ENCODE measurements at places on chromosomes 4 and X. TPM values are rescaled to one million over a fixed set of nuclear protein-coding genes. Genes with fewer than 3 reads are reported as not detected.

The CCDC149 gene
- 1.5 TPM for total RNA-seq

The CT45A5 gene
- total RNA-seq = 0.08 TPM

The CTAG1B gene
- not detected for total RNA-seq

The APELA gene
- total RNA-seq = not detected

The PNMA6F gene
- not detected for total RNA-seq

The ENPP6 gene
- total RNA-seq = not detected

The ENAM gene
- not detected for total RNA-seq

The CT55 gene
- not detected for total RNA-seq

The SSX4 gene
- not detected for total RNA-seq

The VEGFC gene
- 7.8 TPM for total RNA-seq
